Cortex of kidney (tissue), 1 donor: ENCODE measurements at places on chromosomes 4 and X.

GRCh38 chr4:25842229-25842845 is 20.5 kb downstream of the SEL1L3 start:
- no peak for DNase-seq

GRCh38 chr4:24922416-24922815 is 9.6 kb upstream of the CCDC149 start:
- no peak for DNase-seq

DNA sequence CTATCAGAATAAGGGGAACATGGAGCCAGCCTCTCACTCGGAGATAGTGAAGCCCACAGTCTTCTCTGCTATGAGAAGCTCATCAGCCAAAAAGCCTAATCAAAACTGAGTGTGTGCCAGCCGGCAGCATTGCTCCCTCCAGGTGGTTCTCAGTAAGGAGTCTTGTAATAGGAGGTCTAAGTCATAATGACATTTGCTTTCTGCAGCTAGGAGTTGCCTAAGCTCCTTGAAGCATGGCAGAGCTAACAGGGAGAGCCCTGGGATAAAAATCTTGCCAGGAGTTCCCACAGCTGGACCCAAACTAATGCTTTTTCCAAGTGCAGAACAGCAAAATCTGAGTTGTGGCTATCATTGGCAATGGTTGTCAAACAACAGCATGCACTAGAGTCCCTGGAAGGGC is 245.2 kb downstream of the SPATA18 start:
- no peak for DNase-seq

- no peak for DNase-seq
Observed at GRCh38 chrX:68929332-68930150, 100.7 kb downstream of the EFNB1 start.

- DNase-seq, result no peak
Observed at GRCh38 chr4:32735856-32736590, 2015.9 kb downstream of the PCDH7 start.

DNA sequence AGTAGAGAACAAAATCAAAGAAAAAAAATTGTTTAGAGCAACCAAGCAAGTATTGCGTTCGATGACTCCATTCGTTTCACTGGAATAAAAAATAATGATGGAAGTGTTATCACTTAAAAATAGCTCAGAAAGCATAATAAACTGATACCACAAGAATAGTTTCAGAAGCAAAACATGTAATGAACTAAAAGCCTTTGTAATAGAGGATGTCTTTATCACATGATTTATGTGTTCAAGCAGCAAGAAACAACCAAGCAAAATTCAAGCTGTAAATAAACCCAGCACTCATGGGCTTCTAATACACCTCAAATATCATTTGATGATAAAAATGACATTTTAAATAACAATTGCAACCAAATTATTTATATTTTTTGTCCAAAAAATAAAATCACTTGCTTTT is 192.2 kb downstream of the NDST4 start:
- DNase-seq, result no peak

- DNase-seq, result no peak
Observed at GRCh38 chr4:35760807-35761206, 483.5 kb downstream of the ARAP2 start.

DNA sequence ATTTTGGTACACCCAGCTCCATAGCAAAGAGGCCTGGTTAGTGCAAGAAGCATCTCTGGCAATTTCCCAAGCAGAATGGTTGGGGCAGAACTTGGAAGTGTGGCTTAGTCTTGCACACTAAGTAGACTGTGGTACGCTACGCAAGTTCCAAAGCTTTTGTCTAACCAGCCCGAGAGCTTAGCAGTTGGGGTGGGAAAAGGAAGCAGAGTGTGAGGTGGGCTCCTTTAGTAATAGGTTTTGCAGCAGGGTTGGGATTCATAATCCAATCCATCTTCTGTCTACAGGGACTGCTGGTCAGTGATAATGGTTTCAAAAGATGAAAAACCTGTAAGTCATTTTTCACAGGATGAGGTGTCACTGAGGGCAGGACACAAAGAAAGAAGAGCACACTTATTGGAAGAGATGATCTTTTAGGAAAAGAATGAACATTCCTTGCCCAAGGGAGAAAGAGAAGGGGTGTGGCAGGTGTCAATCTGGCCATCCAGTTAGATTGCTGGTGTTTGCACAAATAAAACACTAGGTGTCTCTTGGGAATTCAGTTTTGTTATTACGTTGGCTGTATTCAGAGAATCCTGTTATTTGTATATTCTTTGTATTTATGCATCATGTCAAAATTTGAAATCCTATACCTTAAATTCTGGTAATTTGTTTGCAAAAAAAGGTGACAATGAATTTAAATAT is 244.3 kb downstream of the GPAT3 start:
- no peak for DNase-seq

DNA sequence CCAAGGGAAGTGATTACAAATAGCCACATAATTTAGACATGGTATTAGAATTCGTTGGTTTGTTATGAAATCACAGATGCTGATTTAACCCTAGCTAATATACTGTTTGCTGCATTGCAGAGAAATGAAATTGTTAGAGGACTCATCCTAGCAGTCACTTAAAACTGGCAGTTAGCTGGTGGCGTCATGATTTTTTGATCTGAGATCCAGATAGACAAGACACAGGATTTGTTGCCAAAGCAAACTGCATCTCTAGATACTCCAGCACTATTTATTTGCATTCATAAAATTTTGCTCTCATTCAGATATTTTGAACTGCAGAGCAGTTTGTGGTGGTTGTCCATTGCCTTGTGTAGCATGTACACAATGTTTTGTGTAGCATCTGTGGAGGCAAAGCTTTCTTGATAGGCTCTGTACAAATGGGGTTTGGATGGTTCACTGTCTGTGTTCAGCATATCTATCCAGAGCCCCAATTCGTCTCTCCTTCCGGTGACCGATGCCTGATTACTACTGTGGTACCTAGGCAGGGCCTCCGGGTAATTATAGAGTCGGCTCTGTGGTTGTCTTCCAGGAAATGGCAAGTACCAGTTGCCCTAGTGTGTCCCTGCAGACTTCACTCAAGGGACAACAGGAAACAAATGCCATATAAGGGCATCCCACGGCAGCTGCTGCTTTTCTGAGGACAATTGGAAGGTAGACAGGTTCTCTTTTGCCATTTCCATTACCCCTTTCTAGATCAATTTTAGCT is 30.1 kb upstream of the SPARCL1 start:
- DNase-seq, result no peak

DNA sequence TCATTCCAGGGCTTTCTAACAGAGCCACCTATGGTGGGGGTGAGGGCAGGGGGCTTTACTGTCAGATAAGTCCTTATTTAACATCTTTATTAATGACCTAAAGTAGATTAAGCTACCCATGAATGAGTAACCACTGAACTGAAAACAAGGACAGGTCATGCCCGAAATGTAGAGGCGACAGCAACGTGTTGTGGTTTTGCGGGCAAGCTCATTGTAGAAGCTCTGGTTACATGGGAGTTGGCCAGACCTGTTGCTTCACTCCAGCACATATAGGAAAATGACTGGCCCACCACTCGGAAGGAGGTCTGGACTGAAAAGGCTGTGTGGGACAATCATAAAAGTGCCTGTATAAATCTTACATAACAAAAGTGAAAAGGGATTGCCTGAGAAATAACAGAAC is 109.6 kb upstream of the NDP start:
- DNase-seq, result no peak

DNA sequence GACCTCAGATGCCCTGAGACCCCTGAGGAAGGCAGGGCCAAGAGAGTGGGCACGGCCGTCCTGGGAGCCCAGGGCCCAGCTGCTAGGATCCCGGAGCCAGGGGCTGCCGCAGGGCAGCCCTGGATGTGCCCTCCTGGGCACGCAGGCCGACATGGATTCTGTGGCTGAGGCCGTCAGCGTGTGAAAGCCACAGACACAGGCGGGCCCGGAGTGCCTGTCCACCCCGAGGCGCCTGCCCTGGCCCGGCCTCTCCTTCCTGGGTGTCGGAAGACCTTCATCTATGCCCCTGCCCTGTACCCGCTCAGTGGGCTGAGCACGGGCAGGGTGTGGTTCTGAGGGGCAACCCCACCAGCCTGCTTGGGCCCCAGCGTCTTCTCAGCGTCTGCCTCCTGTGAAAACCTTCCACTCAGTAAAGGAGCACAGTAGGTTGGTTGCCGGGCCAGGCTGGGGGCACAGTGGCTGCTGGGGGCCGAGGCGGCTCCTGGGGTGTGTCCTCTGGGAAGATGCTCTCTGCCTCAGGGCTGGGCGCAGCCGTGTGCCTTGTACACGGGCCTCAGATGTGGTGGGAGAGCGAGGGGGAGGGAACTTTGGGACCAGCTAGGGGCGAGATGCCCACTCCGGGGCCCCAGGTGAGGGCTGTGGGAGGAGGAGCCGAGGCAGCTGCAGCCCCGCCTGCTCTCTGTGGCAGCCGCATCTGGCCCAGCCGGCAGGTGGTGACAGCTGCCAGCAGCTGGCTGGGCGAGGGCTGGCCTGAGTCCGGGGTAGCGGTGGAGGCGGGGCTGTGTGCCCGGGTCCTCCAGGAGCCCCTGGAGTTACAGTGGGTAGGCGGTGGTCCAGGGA is 20.8 kb downstream of the FGFRL1 start:
- DNase-seq, result no peak

DNA sequence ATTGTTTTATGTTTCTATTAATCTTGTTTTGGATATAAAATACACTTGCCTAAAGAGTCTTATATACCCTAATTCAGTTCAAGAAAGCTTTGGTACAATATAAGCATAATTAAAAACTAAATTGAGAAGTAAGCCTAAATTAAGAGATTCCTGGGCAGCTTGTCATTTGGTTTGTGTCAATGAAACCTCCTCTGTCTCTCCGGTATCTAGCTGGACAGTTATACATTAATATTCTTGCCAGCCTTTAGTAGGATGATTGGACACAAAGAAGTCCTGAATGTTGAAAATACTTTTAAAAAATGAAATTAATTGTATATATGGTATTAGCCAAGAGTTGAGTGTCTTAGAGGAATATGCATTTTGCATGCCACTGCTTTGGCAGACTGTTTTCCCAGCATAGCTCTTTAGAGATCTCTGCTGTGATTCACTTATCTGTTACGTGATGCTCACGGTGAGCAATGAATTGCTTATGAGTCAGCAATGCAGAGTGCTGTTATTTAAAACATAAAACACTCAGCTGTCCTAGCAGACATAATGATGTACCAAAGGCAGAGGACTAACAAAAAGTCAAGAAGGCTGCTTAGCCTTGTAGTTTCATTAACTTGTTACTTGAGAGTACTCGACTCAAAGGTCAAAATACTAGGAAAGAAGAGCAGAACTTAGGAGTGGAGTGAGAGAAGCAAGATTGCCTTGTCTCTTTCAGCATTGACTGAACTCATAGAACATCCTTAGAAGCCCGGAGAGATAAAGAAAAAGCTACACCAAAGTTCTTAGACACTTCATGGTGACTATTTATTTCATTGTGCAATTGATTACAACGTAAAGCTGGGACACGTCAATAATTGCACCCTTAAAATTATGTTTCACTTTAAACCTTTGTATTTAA is 1296.1 kb upstream of the PCDH7 start:
- no peak for DNase-seq

- DNase-seq, result no peak
Observed at GRCh38 chrX:140526171-140526570, 21.3 kb upstream of the SOX3 start.

DNA sequence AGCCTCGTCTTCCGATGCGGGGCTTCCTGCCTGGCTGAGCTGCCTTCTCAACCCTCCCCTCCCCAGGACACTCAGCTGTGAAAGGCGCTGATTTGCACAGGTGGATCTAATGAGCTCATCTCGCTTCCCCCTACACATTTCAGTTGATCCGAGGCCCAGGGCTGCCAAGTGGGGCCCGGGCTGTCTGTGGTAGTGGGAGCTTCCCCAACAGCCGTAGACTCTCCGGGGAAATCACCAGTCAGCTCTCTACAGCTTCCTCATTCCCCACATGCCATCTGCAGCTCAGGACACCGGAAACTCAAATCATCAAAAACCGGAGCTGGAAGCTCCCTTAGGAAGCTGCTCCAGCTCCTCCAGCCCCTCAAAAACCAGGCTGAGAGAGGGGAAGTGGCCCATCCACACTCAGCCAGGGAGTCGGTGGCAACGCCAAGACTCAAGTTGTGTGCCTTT is 56.2 kb downstream of the SMIM20 start:
- DNase-seq, result no peak

DNA sequence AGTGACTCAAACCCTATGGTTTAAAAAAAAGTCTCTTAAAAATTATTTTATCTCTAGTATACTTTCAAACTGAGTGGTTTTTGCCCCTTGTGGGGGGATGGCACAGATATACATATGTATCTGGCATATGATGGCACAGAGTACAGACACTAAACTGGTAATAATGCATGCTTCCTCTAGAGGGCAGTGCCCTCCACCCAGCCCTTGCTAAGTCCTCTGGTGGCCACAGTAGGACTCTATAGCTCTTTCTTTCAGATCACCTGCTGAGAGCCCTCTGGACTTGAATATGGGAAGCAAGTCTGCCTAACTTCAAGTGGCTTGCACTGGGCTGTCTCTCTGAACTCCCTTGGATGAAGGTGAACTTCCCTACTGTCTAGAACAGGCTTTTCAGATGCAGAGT is 66.3 kb downstream of the TSPAN7 start:
- no peak for DNase-seq

DNA sequence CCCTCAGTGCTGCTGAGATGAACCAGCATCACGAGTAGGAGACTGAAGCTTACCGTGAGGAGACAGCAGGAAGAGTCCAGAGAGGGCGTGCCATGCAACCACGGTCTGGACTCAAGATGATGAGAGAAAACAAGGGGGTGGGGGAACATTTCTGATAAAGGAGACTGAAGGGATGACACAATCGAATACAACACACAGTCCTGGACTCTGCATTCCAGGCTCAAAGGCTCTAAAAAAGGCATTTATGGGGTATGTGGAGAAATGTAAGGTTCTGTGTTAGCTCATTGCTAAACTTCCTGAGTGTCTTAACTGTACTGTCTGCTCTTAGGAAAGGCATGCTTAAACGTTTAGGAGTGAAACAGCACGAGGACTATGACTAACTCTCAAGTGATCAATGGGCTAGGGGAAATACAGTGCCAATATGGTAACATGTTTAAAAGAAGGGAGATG is 20.6 kb upstream of the IRAK1 start:
- DNase-seq, result no peak

DNA sequence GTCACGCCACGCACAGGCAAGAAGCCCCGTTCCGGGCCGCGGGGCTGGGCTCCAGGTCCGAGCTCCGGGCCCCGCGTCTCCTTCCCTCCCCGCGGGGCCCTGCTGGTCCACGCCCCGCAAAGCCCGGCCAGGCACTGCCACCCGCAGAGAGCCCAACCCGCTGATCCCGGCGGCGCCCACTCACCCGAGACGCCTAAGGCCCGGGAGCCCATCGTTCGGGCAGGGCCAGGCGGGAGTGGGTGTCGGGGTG is 870 bp downstream of the PDZD4 start:
- DNase-seq, result no peak

DNA sequence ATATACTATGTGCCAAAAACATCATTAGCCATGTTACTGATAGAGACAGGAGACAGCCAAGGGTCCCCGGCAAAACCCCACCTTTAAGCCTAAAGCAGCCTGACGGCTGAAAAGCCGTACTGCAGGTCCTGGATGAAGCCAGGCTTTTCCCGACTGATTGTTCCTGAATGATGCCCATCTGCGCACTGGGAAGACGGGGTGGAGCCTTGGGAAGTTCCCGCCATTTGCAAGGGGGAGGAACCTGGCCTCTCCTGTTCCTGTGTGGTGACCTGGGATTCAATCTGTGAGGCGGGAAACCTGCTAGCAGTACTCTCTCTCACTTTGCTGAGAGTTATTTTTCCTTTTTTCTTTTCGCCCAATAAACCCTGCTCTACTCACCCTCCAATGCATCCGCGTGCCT is 15.1 kb upstream of the CAMK2D start:
- DNase-seq, result no peak

- DNase-seq, result no peak
Observed at GRCh38 chr4:158809611-158810486, 41.0 kb downstream of the FNIP2 start.

- no peak for DNase-seq
Observed at GRCh38 chr4:47287735-47288134, 175.8 kb downstream of the COMMD8 start.

- DNase-seq, result no peak
Observed at GRCh38 chr4:44583393-44583792, 68.0 kb downstream of the YIPF7 start.
